ENCODE measurements at places on chromosomes 3 and 15. TPM values are rescaled to one million over a fixed set of nuclear protein-coding genes. Genes with fewer than 3 reads are reported as not detected.

GRCh38 chr3:148379763-148380382 lies 317.8 kb upstream of the AGTR1 start:
- peak; percentile 18 for DNase-seq

DNA sequence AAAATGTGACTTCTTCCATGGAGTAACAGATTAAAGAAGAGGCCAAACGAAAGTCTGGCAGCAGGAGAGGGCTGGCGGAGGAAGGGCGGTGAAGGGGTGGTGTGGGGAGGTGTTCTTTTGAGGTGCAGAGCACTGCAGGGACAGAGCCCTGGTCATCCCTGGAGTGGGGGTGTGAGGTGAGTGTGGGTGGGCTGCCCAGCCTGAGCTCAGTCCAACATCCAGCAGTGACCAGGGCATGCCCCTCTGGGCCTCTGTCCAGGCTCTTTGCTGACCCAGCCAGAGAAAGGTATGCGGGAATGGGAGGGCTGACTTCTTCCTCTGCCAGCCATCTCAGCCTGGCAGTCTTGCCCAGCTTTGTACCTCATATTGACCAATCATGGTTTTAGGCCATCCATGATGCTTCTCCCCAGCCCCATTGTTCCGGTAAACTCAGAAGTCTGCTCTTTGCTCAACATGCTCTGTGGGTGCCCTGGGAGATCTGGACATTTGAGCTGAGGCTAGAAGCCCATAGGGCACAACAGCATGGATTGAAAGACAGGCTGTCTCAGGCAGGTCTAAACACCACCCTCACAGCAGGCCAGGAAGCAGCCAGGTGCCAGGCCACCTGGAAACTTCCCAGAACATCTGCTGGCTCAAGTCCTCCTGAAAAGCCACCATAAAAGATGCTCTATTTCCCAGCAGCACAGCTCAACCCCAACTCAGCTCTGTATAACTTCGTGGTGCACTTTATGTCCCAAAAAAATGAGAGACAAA lies 25.9 kb upstream of the CXCR6 start:
- no peak for DNase-seq

GRCh38 chr15:74426404-74427281 lies 7.1 kb downstream of the SEMA7A start:
- no peak for DNase-seq

DNA sequence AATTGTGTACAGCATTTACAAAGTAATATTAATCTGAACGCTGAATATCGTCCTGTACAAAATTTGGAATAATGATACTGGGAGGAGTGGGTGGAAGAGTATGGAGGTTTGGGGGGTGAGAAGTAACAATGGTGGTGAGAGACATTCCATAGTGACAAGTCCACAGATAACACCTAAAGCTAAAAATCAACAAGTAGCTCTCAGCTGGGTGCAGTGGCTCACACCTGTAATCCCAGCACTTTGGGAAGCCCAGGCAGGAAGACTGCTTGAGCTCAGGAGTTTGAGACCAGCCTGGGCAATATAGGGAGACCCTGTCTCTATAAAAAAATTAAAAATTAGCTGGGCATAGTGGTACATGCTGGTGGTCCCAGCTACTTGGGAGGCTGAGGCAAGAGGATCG lies 5.1 kb downstream of the MRPS25 start:
- DNase-seq: no peak

GRCh38 chr3:25781145-25781757 lies 2.0 kb downstream of the NGLY1 start:
- DNase-seq: no peak

DNA sequence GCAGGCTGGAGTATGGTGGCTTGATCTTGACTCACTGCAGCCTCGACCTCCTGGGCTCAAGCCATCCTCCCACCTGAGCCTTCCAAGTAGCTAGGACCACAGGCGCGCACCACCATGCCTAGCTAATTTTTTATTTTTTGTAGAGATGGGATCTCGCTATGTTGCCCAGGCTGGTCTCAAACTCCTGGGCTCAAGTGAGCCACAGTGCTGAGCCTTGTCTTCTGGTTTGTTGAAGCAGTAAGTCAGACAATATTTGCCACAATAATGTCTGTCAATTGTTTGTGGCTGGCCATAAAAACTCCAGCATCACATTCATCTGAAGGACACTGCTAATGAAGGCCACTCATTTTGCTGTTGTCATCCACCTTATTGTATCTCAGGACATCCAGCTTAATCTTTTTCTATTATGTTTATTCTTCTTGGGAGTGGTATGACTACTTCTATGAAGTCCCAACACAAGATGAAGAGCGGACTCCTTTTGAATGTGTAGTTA lies 185.9 kb downstream of the FNDC3B start:
- DNase-seq: no peak

DNA sequence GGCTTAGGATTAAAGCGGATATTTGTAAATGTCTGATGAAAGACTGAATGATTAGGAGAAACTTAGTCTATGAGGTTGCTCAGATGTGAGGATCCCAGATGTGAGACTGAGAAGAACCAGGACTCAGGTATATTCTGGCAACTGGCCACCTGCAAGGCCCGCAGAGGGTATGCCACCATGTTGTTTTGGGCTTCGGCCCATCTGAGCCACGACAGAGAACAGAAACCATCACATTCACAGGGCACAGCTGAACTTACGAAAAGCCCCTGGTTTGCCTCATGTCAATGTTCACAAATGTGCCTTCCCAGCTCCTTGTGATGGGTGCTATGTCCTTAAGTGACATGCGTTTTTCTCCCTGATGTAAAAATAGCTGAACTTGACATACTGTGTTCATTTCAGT lies 412.5 kb upstream of the RORA start:
- DNase-seq: no peak

DNA sequence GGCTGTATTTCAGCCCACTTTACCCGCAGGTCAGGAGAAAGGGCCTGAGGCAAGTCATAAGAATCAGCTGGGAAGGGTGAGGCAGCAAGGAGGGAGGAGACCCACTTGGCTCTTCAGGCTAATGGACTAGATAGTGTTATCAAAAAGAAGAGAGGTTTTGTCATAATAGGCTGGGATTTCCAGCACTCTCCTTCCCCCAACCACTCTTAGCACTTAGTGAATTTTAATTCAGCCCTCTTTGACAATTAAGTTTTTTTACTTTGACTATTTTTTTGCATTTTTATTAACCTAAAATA lies 771 bp downstream of the MPI start:
- DNase-seq: no peak

- DNase-seq: no peak
Measured at GRCh38 chr3:39106851-39107387, 508 bp downstream of the GORASP1 start.

GRCh38 chr15:62187425-62187824 lies 22.3 kb upstream of the C2CD4B start:
- DNase-seq: no peak

DNA sequence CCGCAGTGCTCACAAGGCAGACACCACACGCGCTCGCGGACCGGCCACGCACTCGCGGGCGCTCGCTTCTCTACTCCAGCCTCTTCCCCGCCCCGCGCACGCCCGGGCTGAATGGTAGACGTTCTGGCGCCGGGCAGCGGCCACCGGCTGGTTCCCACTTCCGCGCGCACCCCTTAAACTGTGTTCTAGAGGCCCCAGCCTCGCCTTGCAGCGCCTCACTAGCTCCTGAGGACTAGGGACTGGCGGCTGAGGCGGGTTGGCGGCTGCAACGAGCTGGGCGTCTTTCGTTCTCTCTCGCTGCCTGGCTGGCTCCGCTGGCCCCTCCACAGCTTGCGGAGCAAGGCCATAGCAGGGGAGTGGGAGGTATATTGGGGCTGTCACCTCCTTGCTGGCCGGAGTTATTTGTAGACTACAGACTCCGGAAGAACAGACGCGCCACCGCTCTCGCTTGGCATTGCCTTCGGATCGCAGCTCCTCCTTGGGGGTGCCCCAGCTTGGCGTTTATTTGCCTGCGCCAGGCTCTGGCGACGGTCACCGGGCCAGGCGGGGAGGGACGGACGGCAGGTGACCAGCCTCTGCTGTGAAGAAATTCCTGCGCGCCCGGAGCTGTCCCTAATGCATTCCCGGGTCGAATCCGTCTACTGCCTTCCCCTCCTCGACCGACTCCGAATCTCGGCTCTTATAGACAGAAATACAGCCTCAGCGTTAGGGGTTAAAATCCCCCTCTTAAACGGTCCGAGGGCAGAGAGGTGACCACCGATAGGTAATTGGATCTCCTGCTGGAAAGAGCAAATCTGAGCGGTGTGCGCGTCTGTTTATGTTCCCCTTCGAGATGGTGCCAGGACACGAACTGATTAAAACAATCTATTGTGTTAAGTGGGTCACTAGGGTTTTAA lies 1.3 kb downstream of the GREM1 start:
- DNase-seq: no peak

DNA sequence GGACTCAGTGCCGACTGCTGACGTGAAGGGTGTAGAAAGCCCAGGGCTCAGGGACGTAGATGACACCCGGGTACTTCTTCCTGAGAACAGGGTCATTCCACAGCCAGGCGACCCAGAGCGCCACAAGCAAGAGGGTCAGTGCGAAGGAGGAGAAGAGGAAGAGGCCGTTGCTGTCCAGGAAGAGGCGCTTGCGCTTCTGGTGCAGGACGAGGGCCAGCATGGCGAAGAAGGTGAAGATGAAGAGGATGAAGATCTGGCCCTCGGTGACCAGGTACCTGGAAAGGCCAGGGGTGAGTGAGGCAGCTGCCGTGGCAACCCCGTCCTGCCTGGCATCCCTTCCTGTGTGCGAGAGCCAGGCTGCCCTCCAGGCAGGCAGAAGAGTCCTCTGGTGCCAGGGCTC lies 3.0 kb upstream of the CALML4 start:
- DNase-seq: no peak

GRCh38 chr3:54891540-54891897 lies 36.3 kb downstream of the LRTM1 start:
- DNase-seq: peak; percentile 89

- no peak for DNase-seq
Measured at GRCh38 chr3:159839561-159840379, 148.9 kb upstream of the IL12A start.

DNA sequence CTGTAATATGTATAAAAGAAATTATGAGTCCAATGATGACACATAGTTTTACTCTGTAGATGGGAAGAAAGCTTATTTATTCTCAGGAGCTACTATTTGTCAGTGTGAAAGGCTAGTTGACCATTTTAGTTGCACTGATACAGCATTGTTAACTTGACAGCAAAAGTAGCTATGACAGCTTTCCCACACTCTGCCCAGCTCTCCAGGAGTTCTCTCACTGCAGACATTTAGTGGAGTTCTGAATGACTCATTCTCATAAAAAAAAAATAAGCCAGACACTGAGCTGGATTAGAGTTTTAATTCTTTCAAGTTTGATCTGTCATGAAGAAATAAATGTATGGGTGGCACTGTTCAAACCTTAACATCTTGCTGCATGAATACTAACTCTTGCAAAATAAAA lies 77.2 kb upstream of the CFAP20DC start:
- peak; percentile 44 for DNase-seq

DNA sequence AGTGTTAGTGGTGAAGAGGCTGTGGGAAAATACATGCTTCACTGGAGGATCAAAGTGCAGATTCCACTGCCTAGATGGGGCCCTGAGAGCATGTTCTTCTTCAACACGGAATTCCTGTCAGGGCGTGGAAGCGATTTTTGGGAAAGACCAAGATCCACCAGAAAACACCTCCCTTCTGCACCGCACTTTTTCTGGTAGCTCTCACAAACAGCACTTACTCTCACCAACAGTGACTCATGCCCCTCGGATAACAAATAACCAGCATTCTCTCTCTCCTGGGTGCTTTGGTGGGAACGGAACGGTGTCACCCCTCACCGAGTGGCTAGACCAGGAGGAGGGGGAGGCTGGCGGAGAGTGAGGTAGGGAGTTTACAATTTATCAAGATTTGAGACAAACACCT lies 40.1 kb downstream of the ADAMTSL3 start:
- peak; percentile 45 for DNase-seq

- no peak for DNase-seq
Measured at GRCh38 chr3:63968612-63969350, 54.5 kb downstream of the PSMD6 start.

GRCh38 chr3:103437883-103438282 lies 1003.1 kb downstream of the ZPLD1 start:
- DNase-seq: no peak

DNA sequence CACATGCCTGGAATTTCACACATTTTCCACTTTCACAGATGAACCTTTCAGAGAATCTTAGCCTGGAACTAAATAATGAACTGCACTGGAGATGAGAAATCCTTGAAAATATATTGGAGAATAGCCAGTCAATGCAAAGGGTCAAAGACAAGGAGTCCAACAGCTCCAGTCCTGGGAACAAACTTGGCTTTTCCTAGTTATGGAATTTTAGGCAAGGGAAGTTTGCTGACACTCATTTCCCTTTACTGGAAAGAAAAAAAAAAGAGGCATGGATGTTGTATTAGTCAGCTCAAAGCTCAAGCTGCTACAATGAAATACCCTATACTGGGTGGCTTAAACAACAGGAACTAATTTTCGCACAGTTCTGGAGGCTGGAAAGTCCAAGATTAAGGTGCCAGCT lies 690.8 kb upstream of the ARPP21 start:
- DNase-seq: no peak

GRCh38 chr15:73319460-73320245 lies 49.1 kb downstream of the HCN4 start:
- DNase-seq: no peak

GRCh38 chr3:155019575-155019974 lies 60.5 kb upstream of the MME start:
- DNase-seq: no peak

DNA sequence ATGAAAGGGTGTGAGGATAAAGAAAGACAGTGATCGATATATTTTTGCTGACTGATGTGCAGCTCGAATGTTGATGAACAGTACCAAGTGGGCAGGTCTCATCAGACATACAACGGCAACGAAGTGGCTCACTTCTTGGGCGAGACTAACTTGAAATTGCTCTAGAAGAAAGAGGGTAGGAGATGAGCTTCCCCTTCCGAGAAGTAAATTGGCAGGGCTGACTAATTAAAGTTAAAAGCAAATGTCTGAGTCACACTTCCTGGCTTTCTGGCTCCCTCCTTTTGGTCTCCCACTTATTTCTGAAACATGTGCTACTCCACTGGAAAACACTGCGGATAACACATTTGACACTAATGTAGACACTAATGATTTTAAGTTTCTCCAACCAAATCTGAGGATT lies 228.3 kb downstream of the ABHD5 start:
- DNase-seq: no peak

GRCh38 chr3:160780245-160780644 lies 24.2 kb downstream of the PPM1L start:
- no peak for DNase-seq

DNA sequence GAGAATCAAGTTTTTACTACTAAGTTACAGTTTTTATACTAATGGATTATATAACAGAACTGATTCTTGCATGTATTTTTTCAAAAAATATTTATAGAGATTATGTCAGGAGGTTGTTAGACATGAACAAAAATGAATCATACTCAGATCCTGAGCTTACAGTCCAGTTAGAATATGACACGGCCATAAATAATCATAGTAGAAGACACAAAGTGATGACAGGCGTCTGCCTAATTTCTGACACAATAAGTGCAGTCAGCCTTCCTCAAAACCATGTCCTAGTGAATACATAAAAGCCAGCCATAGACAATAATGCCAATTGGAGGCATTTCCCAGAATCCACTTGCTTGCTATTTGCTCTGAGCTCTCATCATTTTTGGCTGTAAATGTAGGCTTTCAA lies 81.7 kb upstream of the POU1F1 start:
- no peak for DNase-seq

GOLGA8T gene
- 0.27 TPM for total RNA-seq

PLSCR4 gene
- total RNA-seq: 1.7 TPM

LRRC31 gene
- total RNA-seq: not detected

C3orf18 gene
- 11.3 TPM for total RNA-seq

CCDC191 gene
- total RNA-seq: 3.4 TPM

SLC27A2 gene
- 7.8 TPM for total RNA-seq

SPATA12 gene
- total RNA-seq: 0.48 TPM

ITPKA gene
- 115 TPM for total RNA-seq

EDC3 gene
- total RNA-seq: 24.9 TPM

UPK1B gene
- 15.6 TPM for total RNA-seq

Data from kidney epithelial cell (primary cell).